ENCODE measurements at places on chromosomes 1 and 21.

GRCh38 chr1:247895163-247895637 is at the start of gene OR2W3:
TSS of gene OR2W3 (plus strand) at chr1:247895587. CDS start at chr1:247895587, 0 bp downstream.
- DNase-seq = no peak

GRCh38 chr1:79969886-79970285 is 963.4 kb upstream of the ADGRL4 start:
- DNase-seq = no peak

- no peak for DNase-seq
These were observed 117.4 kb upstream of the SLC45A1 start for GRCh38 chr1:8200317-8201115.

- DNase-seq = no peak
These were observed 36.4 kb upstream of the ETS2 start for GRCh38 chr21:38769191-38769780.

- DNase-seq = no peak
These were observed 44.0 kb downstream of the UBASH3A start for GRCh38 chr21:42447732-42448131.

- no peak for DNase-seq
These were observed 64.6 kb downstream of the CAPN2 start for GRCh38 chr1:223776826-223777454.

DNA sequence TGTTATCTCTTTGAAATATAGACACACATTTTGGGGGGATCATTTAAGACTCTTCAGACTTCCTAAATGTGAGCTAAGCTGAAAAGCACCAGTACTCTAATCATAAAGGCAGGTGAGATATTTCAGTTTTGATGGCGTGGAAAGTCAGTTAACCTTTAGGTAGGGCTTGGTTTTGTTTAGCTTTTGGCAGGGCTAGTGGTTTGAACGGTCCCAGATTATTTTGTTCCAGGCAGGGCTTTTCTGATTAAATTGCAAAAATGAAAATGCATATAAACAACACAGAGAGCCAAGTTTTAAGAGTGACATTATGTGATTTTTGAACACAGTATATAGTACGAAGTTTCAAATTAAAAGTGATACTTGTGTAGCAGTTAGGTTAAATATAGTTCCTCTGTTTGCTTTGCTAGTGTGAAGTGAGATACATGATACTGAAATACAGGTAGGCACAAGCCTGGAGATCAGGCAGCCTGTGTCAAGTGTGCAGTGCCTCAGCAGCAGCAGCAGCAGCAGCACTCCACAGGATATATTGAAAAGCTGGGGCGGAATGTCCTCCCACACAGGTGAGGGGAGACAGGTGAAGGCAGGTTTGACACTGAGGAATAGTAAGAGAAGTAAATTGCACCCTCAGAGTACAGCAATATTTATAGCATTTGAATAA is 47.4 kb downstream of the CAMTA1 start:
- no peak for DNase-seq

GRCh38 chr1:51190961-51191360 is 45.1 kb upstream of the RNF11 start:
- no peak for DNase-seq

GRCh38 chr1:34847094-34847493 is 12.5 kb downstream of the SMIM12 start:
- DNase-seq = no peak

DNA sequence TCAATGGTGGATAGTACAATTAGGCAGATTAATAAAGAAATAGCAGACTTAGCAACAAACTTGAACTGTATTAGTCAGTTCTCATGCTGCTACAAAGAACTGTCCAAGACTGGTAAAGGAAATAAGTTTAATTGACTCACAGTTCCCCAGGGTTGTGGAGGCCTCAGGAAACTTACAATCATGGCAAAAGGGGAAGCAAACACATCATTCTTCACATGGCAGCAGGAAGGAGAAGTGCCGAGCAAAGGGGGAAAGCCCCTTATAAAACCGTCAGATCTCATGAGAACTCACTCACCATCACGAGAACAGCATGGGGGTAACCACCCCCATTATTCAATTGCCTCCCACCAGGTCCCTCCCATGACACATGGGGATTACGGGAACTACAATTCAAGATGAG is 27.1 kb upstream of the PDE4B start:
- DNase-seq = no peak

DNA sequence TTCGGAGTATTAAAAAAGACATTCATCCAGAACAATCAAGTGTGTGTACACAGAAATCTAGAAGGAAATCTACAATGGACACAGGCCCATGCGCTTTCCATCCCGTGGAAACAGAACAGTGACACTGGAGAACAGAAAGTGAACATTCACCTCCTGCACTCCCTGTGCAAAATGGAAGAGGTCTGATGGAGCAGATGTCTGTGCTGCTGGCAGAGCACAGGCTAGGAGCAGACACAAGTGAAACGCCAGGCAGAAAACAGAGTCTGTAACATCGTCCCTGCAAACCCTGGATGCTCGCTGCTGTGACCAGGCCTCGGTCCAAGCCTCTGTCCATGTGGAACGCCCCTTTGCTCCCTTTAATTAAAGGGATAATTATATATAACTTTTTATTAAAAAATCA is 36.1 kb downstream of the SLC45A1 start:
- no peak for DNase-seq

DNA sequence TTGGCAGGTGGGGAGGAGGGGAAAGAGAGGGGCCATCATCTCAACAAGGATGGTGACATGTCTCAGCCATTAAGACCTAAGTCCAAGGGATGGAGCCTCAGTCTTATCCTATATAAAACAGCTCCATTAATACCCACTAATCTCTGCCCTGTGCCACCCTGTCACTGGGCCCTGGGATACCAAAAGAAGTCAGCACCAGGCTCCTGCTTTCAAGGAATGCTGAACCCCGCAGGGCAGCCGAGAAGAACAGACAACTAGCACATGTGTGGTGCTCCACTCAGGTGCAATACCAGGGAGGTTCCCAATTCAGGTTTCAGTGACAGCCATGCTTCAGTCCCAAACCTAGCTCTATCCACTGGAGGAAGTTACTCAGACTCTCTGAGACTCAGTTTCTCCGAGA is 128.4 kb downstream of the GRIK3 start:
- DNase-seq = no peak

GRCh38 chr21:37273911-37274690 is 7.0 kb upstream of the VPS26C start:
- no peak for DNase-seq

- no peak for DNase-seq
These were observed 104.9 kb upstream of the SNX7 start for GRCh38 chr1:98556521-98557158.

DNA sequence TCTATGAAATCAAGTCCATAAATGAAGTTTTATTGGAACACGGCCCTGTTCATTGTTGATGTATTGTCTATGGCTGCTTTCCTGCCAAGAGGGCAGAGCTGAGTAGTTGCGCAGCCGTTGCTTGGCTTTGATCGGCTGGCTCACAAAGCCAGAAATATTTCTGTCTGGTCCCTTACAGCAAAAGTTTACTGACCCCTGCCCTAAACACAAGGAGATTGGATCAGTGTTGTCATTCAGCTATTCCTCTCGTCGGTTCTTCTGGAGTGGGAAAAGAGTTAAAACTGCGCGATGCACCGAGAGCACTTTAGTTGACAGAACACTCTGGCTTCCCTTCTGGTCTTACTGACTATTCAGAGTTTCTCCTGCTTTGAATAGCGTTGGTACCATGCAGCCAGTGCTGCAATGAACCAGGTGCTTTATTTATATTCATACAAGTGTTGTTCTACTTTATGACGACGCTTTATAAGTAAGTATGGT is 868 bp downstream of the ZBTB40 start:
- no peak for DNase-seq

GRCh38 chr1:9473032-9473807 is 66.0 kb upstream of the SLC25A33 start:
- DNase-seq = no peak

DNA sequence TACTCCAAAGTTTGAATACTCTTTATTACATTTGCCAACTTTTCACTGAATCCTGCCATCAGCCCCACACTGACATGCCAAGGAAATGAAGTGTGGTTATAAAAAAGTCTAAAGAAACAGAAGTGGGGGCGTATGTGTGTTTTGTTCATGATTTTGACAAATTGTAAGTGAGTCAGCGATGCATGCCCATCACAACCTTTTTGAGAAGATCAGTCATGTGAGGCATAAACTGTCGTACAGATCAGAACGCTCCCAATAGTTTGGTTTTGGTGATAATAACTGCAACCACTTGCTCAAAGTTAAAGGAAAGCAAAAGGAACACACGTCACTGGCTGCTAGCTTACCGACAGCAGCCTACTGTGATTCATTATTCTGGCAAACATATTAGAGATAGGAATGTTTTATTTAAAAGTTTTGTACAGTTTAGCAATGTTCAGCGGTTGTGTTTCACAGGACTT is 95.6 kb downstream of the RGS2 start:
- no peak for DNase-seq

GRCh38 chr1:6727535-6727934 is 25.9 kb upstream of the DNAJC11 start:
- peak; percentile 85 for DNase-seq

- no peak for DNase-seq
These were observed 297.0 kb downstream of the DISC1 start for GRCh38 chr1:231923491-231924041.

- no peak for DNase-seq
These were observed 26.2 kb downstream of the DMAP1 start for GRCh38 chr1:44239331-44239960.
